ENCODE measurements at places on chromosomes 4 and X. TPM values are rescaled to one million over a fixed set of nuclear protein-coding genes. Genes with fewer than 3 reads are reported as not detected.

The FAM9C gene
- not detected for total RNA-seq

The VEGFD gene
- not detected for total RNA-seq

The CCDC160 gene
- not detected for total RNA-seq

The DOK7 gene
- 10.4 TPM for total RNA-seq

DNA sequence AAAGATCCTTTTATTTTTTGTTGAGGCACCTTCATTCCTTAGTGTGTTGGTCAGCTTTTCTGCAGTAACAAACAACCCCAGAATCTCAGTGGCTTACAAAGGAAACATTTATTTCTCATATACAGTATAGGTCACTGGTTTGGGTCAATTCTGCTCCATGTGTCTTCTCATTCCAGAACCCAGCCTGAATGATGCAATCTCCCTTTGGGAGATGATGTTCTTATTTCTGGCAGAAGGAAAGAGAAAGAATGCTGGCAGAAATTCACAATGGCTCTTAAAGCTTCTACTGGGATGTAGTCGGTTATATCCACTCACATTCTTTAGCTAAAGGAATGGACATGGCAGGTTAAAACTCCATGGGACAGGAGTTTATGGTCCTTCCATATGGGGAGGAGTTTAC lies 42.3 kb downstream of the IDS start:
- no peak for DNase-seq

DNA sequence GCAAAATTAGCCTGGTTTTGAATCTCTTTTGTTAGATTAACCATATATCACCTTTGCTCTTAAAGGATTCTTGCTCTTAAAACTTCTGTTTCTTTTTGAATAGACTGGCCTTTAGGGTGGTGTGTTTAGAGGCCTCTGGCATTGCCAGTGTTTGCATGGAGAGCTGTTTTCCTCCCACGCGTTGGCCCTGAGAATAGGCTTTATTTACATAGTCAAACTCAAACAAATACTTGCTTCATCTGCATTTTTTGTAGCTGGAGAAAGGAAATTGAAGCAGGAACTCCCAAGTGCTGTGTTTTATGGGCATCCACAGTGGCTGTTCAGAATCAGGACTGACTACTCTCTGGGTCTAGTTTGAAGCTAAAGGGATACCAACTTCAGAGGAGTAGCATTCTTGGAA lies 2.7 kb downstream of the SHROOM2 start:
- no peak for DNase-seq

DNA sequence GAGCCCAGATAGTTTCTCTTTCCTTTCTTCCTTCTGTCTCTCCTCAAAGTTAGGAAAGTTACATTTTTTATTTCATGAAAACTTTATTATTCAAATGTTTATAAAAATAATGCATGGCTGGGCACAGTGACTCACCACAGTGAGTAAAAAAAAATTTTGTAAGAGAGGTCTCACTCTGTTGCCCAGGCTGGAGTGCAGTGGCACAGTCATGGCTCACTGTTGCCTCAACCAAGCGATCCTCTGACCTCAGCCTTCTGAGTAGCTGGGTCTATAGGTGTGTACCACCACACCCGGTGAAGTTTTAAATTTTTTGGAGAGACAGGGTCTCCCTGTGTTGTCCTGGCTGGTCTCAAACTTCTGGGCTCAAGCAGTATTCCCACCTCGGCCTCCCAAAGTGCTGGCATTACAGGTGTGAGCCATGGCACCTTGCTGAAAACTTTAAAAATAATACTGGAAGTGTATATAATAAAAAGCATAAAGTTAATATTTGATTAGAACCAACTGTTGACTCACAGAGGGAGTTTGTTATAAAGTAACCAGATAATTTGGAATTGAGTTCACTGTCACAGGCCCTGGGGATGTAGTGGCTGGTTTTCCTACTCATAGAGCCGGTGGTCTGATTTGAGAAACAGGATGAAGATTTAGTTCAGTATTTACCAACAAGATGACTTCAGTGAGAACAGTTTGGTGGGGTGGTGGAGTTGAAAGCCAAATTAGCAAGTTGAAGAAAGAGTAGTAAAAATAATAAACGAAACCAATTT lies 18.0 kb downstream of the CMC4 start:
- no peak for DNase-seq

- DNase-seq: no peak
These were observed 369.8 kb upstream of the LCORL start for GRCh38 chr4:18391354-18391728.

- no peak for DNase-seq
These were observed 33.0 kb downstream of the NAT8L start for GRCh38 chr4:2091990-2092668.

- no peak for DNase-seq
These were observed 54.9 kb downstream of the LINC00632 start for GRCh38 chrX:140764401-140764919.

DNA sequence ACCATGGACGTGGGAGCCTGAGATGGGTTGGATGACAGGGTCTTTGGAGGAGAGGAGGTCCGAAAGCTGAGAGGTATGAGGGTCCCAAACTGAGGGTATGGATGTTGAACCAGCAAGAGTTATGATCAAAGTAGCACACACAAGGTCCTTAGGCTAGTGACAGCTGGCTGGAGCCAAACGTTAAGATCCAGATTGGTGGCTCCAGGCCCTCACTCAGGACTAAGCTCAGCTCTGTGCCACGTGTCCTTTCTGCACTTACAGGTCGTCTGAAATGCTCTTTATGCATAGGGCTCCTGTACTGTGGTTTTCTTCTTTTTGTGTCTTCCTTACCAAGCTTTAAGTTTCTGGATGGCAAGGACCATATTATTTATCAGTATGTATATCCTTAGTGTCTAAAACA lies 35.4 kb downstream of the ADD1 start:
- no peak for DNase-seq

- DNase-seq: no peak
These were observed 150.3 kb downstream of the FGF16 start for GRCh38 chrX:77597511-77597910.

GRCh38 chr4:52822972-52823701 lies 39.0 kb upstream of the RASL11B start:
- no peak for DNase-seq

DNA sequence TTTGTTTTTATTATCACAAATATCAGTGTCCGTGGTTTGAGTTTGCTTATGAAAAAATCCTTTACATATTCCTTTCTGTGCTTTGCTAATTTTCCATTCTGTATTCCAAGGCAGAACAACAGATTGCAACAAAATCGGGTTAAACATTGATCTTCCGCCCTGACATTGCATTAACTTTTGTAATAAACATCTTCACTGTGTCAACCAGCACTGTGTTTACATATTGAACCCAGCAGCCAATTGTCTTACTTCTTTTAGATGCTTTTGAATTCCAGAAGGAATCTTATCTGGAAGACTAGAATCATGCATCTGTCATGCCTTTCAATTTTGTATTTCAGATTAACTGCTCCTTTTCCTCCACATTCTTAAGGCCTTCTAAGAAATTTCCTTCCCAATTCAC lies 147.8 kb upstream of the CXXC4 start:
- DNase-seq: no peak

All from Karpas-422 (cell line).